ENCODE measurements at places on chromosomes 7 and 10.
A peak's percentile ranks its signal among the peaks of the same experiment; 100 is the strongest.

- peak; percentile 46 for DNase-seq
These were observed 529 bp downstream of the HPS1 start for GRCh38 chr10:98446151-98446660.

DNA sequence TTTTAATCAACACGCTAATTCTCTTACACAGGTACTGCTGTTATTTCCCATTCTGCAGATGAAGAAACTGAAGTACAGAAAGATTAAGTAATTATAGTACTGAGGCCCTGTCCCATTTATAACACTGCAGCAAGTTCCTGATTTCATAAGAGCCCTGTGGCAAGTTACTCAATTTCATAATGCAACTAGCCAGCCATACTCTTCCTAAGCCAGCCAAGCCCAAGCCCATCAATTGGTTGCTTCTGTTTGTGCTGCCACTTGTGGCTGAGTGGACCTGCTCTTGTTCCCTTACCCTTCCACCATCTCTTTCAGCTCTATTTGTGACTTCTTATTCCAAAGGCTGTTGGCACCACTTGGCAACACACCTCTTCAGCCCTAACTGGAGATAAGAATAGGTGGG lies 19.7 kb upstream of the PRPF18 start:
- DNase-seq: no peak

GRCh38 chr7:151115121-151115835 lies 29.0 kb downstream of the AGAP3 start:
- DNase-seq: peak; percentile 44

GRCh38 chr10:122375679-122376160 lies 1.2 kb downstream of the PLEKHA1 start:
- no peak for DNase-seq

DNA sequence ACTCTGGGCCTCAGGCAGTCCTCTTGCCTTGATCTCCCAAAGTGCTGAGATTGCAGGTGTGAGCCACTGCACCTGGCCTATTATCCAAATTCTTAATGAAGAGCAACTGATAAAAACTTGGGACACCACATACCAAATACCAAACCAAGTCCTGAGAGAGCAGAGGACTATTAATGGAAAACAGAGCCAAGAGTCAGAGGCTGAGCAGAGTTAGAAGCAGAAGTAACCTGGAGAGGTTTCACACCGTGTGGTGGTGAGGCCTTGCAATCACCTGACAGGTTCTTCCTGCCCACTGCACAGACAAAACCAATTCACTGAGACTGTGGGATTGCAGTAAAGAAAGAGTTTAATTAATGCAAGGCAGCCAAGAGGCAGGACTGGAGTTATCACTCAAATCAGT lies 16.0 kb downstream of the SSMEM1 start:
- DNase-seq: no peak

DNA sequence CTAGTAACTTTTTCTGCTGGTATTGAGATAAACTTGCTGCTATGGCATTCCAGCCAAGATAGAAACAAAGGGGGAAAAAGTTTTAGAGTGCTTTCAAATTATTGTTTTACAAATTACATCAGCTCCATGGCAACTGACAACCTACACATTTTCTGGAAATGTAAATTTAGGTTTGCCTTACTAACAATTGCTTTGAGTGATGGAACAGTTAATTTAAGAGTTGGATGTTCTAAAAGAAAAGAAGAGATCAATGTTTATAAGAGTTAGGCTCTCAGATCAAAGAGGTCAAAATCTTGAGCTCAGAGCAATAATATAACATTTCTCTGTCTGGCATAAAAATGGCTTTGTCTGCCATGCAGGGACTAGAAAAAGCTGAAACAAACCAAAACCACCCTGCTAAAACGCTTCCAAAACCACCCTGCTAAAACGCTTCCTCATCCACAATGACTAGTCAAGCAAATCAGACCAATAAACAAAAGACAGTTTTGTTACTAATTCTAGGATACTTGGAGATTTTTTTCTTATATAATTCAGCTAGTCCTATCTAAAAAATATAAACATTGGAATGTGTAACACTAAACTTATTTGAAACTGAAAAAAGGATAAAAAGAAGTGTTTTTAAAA lies 32.3 kb downstream of the ORC5 start:
- DNase-seq: no peak

- no peak for DNase-seq
These were observed 14.1 kb upstream of the TNPO3 start for GRCh38 chr7:129069021-129069420.

GRCh38 chr7:134320201-134320600 lies 3.5 kb upstream of the SLC35B4 start:
- no peak for DNase-seq

DNA sequence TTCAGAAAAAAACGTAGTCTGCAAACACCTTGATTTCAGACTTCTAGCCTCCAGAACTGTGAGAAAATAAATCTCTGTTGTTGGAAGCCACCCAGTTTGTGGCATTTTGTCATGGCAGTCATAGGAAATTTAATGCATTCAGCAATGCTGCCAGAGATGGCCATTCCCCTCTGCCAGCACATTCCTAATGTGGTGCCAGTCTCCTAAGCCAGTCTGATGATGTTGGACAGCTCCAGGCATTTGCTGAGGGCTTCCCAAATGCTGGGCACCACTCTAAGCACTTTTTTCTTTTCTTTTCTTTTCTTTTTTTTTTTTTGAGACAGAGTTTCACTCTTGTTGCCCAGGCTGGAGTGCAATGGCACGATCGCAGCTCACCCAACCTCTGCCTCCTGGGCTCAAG lies 666.7 kb upstream of the C7orf33 start:
- DNase-seq: no peak

DNA sequence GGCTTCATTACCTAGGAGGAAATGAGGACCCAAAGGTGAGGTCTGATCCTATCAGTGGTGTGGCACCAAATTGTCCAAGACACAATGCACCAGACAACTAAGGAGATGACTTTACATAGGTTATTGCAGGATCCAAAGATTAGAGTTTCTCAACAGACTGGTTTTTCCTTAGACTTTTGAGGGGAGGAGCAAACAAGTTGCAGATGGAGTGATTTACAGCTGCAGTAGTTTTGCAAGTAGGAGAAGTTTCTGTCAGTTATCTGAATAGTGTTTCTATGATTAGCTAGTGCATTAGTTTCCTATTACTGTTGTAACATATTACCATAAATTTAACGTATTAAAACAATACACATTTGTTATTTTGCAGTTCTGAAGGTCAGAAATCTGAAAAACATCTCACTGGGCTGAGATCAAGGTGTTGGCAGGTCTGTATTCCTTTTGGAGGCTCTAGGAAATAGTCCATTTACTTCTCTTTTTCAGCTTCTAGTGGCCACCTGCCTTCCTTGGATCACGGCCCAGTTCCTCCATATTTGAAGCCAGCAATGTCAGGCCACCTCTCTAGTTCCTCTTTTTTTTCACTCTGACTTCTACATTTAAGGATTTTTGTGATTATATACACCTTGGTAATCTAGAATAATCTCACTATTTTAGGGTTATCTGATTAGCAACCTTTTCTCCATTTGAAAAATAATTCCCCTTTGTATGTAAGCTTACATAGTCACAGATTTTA lies 994.9 kb downstream of the REEP3 start:
- no peak for DNase-seq

DNA sequence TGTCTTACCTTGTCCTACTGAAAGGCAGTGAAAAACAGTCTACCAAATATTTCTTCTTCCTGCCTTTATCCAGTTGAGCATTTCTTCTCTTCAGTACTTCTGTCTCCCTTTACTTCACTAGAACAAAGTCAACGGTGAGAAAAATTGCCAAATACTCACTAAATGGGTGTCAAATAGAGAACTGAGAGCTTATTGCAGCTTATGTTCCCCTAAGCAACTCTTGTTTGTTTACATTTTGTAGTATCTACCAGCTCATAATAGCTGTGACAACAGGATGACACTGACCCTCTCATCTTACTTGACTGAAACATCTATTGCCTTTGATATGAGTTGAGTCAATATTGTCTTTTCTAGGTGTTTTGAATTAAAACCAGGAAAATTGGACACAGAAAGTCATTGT lies 327.9 kb upstream of the SORCS1 start:
- DNase-seq: no peak

DNA sequence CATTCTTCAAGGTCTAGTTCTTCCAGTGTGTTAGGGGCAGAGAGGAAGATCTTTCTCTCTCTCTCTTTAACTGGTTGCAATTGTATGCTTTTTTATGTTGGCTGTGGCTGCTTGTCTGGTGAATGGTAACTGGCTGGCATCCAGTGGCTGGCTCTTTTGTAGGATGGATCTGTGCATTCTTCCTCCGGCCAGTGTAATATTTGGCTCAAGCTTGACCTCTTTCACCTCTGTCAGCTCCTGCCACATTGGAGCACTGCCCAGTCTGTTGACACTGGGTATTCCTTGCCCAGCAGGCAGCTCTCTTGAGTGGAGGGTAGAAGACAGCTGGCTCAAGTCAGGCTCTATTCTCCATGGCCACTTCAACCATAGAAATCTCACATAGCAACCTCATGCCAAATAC lies 528.3 kb downstream of the PHTF2 start:
- no peak for DNase-seq

GRCh38 chr10:15558136-15558535 lies 161.6 kb downstream of the ITGA8 start:
- no peak for DNase-seq

DNA sequence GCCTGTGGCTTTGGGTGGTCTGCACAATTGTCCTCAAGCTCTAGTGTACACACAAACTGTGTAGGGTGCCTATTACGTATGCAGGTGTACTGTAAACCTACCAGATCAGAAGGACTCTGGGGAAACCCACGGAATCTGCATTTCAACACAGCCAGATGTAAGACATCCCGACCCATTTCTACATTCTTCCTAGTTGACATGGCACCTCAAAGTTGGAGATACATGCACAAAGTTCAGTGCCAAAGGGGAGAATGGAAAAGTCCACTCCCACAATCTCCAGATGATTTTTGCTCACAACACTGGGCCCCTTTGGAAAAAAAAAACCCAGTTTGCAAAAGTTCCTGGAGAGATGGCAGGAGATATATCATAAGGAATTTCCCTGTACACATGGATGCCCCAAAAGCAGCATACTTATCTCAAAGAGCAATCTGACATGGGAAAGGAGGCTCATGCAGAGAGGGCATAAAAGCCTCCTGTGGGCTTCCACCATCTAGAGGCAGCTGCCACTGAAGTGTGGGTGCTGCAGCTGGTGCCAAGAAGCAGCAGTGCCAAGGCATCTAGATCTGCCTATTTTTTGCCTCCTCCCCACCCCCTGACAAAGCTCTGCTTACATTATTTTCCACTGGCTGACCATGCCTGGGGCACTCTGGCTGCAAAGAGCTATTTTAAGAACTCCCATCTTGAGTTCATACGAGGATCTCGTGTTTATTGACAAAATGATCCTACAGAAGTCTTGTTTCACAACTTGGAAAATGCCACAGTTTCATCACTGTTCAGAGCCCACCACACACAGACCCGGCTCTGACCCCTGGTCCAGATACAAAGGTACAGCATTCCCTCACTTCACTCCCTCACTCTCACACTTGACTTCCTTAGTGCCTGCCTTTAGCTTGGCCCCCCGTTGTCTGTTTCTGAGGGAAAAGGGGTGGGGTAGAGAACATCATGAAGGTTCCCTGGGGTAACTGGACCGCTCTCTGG lies 12.9 kb downstream of the TECTB start:
- no peak for DNase-seq

DNA sequence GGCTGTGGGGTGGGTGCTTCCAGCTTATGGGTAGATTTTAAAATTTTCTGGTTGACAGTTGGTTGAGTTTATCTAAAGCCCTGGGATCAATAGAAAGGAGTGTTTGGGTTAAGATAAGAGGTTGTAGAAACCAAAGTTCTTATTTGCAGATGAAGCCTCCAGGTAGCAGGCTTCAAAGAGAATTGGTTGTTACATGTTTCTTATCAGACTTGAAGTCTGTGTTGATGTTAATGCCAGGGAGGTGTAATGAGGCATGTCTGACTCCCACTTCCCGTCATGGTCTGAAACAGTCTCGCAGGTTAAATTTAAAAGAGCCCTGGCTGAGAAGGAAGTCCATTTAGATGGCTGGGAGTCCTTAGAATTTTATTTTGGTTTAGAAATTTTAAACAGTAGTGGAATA lies 165.2 kb upstream of the TMEM72 start:
- DNase-seq: no peak

DNA sequence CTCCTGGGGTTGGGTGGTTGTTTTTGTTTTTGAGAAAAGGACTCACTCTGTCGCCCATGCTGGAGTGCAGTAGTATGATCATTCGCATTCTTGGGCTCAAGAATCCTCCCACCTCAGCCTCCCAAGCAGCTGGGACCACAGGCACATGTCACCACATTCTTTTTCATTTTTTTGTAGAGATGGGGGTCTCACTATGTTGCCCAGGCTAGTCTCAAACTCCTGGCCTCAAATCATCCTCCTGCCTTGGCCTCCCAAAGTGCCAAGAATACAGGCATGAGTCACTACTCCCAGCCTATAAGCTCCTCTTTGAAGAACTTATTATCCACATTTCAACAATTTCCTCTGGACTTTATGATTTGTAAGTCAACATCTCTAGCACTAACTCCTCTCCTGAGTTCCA lies 102.7 kb downstream of the KMT2C start:
- no peak for DNase-seq

DNA sequence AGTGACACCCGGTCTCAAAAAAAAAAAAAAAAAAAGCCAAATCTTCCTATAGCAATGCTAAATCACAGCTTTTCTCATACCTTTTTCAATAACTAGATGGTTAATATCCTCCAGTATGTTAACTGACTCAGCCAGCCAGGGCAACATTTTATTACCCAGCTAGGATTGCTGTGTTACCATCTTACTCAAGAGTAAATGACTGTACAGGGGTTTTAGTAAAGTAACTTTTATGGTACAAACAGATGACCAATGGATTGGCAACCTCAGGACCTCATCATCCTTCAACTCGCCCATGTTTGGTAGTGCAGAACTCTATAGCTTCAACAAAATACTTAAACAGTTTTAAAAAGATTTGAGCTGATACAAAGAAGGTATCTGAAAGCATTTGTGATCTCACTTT lies 59.5 kb downstream of the HBP1 start:
- no peak for DNase-seq

- DNase-seq: no peak
These were observed 189.2 kb downstream of the EBF3 start for GRCh38 chr10:129774736-129775401.

- DNase-seq: no peak
These were observed 2.7 kb upstream of the IQUB start for GRCh38 chr7:123537026-123537642.

DNA sequence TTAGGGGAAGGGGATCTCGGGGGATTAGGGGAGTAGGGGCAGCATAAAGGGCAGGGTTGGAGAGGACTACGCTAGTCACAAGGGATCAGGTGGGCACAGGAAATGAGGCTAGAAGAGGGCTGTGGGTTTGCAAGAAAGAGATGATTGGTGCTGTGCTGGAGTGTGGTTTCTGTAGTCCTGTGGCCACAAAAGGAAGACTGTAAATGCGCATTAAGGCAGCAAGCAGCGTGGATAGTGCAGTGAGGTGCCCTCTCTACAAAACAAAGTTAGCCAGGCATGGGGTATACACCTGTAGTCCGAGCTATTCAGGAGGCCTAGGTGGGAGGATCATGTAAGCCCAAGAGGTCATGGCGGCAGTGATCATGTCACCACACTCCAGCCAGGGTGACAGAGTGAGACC lies 212.1 kb downstream of the MLLT10 start:
- no peak for DNase-seq
